Activated CD4-positive, alpha-beta T cell treated with anti-CD3 and anti-CD28 coated beads for 36 hours (primary cell): ENCODE measurements at places on chromosomes 16 and 17. TPM values are rescaled to one million over a fixed set of nuclear protein-coding genes. Genes with fewer than 3 reads are reported as not detected.

Gene KRT40
- not detected for total RNA-seq

DNA sequence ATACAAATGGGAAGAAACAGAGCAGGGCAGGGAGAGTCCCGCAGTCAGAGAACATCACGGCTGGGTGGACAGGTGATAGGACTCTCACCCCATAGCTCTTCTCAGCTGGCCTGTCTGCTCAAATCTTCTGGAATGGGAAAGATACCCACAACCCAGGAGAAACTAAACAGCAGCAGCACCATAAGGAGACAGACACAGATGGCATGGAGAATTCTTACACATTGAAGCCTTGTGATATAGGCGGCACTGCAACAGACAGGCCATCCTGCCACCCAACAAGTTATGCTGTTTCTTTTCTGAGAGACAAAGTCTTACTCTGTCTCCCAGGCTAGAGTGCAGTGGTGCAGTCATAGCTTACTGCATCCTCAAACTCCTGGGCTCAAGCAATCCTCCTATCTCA lies 8.6 kb upstream of the ANKRD40CL start:
- no peak for DNase-seq
- no peaks in the 10 kb centered on the region for H3K36me3 ChIP-seq
- no peak overlapping the region for H3K4me3 ChIP-seq
- peaks cover 4% of the 10 kb centered on the region for H3K27me3 ChIP-seq

- no peaks in the 10 kb centered on the region for H3K4me1 ChIP-seq
- H3K4me3 ChIP-seq: no peak overlapping the region
- no peak overlapping the region for H3K27ac ChIP-seq
- no peaks in the 10 kb centered on the region for H3K36me3 ChIP-seq
- no peak for DNase-seq
These were observed 45.5 kb upstream of the SDK2 start for GRCh38 chr17:73689596-73690275.

Gene KRTAP4-3
- not detected for total RNA-seq

DNA sequence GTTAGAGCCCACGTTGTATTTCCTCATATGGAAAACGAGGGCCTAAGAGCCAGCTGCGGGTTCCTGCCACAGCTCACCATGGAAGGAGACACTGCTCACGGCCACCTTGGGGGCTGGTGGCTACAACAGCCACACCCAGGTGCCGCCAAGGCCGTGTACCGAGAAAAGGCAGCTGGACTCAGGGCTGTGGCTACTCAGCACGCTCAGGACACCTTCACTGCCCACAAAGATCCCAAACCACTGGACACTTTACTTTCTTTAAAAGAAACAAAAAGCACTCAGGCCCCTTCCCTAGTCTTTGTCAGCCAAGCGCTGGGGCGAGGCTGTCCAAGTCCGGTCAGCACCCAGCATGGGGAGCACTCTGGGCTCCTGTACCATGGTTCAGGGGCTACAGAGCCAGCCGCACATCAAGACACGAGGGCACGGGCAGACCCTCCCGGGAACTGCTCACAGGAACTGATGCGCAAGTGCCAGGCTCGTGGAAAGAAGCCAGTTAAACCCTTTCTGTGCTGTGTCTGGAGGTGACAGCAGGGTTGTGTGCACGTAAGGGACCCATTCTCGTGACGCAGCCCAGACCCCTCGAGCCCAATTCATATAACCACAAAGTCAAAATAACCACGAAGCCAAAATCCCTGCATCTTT lies 18.5 kb downstream of the SLC16A3 start:
- H3K27me3 ChIP-seq: no peaks in the 10 kb centered on the region
- no peak overlapping the region for H3K4me3 ChIP-seq
- peaks cover 71% of the 10 kb centered on the region for H3K36me3 ChIP-seq
- peaks cover 28% of the 10 kb centered on the region for H3K4me1 ChIP-seq
- no peak for DNase-seq
- peak overlapping the region; percentile 80 for H3K27ac ChIP-seq

GRCh38 chr16:30377050-30377811 lies 2.6 kb downstream of the MYL11 start:
- H3K36me3 ChIP-seq: peaks cover 30% of the 10 kb centered on the region
- H3K4me1 ChIP-seq: peaks cover 37% of the 10 kb centered on the region
- peak overlapping the region; percentile 99 for H3K4me3 ChIP-seq

Gene CASKIN1
- total RNA-seq: 0.98 TPM

- H3K4me3 ChIP-seq: no peak overlapping the region
- H3K27me3 ChIP-seq: no peaks in the 10 kb centered on the region
- H3K4me1 ChIP-seq: peaks cover 6% of the 10 kb centered on the region
- DNase-seq: no peak
- H3K36me3 ChIP-seq: no peaks in the 10 kb centered on the region
These were observed 8.9 kb downstream of the HID1 start for GRCh38 chr17:74963656-74964055.

- H3K27ac ChIP-seq: no peak overlapping the region
- H3K36me3 ChIP-seq: no peaks in the 10 kb centered on the region
- H3K27me3 ChIP-seq: peaks cover 21% of the 10 kb centered on the region
- no peak overlapping the region for H3K4me3 ChIP-seq
- no peaks in the 10 kb centered on the region for H3K4me1 ChIP-seq
- no peak for DNase-seq
These were observed 10.7 kb downstream of the EPOP start for GRCh38 chr17:38663964-38664644.

GRCh38 chr16:83070416-83071209 lies 443.8 kb downstream of the CDH13 start:
- H3K27me3 ChIP-seq: peaks cover 5% of the 10 kb centered on the region
- H3K36me3 ChIP-seq: no peaks in the 10 kb centered on the region
- H3K4me1 ChIP-seq: no peaks in the 10 kb centered on the region
- DNase-seq: no peak
- no peak overlapping the region for H3K27ac ChIP-seq
- H3K4me3 ChIP-seq: no peak overlapping the region

Gene CD300LB
- not detected for total RNA-seq

DNA sequence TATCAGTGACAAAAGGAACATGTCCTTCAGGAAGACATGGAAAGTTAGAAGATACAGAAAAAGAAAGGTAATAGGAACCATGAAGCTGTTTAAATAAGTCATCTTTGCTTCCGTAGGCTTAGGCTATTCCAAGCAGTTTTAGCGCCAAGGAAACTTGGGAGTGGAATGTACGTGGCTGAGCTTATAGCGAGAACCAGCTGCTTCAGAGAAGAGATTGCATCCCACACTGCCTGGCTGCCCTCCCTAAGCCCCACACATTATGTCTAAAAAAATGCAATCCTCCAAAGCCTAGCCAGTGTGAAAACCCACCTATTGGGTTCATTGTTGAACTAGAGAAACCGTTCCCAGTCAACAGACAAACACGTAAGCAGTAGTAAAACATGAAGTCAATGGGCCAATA lies 149.9 kb downstream of the SLC39A11 start:
- no peak overlapping the region for H3K4me3 ChIP-seq
- H3K27ac ChIP-seq: no peak overlapping the region
- no peaks in the 10 kb centered on the region for H3K4me1 ChIP-seq
- no peaks in the 10 kb centered on the region for H3K27me3 ChIP-seq
- DNase-seq: no peak

DNA sequence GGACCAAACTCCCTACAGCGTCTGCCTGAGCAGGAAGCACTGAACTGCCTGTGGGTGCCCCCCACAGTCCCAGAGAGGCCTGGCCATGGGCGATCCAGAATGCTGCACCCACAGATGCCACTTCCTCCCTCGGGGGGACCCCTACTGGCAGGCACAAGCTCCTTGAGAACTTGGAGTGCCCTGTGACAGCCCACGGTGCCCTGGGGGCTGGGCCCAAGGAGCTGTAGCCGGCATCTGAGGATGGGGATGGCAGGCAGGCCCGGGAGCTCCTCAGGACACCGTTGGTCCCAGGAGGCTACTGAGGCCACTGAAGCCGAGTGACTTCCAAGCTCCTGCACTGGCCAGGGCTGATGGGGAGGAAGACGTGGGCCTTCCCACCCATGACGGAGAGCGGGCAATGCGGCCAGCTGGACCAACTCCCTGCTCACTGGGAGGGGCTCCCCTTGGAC lies 15.1 kb upstream of the RASD1 start:
- no peaks in the 10 kb centered on the region for H3K27me3 ChIP-seq
- peaks cover 5% of the 10 kb centered on the region for H3K4me1 ChIP-seq
- no peak overlapping the region for H3K27ac ChIP-seq
- H3K4me3 ChIP-seq: no peak overlapping the region
- no peaks in the 10 kb centered on the region for H3K36me3 ChIP-seq

GRCh38 chr16:46937536-46937935 lies 35.9 kb downstream of the DNAJA2 start:
- H3K36me3 ChIP-seq: no peaks in the 10 kb centered on the region
- H3K27ac ChIP-seq: no peak overlapping the region
- no peak for DNase-seq

DNA sequence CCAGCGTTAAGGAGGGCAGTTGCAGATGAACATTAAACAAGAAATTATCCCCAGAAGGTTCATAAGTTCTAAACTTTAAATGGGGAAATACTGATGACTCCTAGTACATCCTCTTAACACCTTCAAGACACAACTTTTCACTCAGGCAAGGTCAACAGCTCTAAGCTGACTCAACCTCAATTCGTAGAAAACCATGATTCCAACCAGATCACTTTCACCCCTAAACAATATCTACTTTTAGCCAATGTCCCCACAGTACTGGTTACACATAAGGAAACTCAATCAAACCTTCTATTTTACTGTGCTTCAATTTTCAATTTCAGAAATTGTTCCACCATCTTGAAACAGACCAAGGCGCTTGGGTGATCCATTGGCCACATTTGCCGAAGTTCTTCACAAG lies 2.3 kb downstream of the CDYL2 start:
- no peak for DNase-seq
- peaks cover 25% of the 10 kb centered on the region for H3K4me1 ChIP-seq
- H3K36me3 ChIP-seq: peaks cover 5% of the 10 kb centered on the region
- peak overlapping the region; percentile 63 for H3K27ac ChIP-seq

GRCh38 chr17:28072936-28073533 lies 30.6 kb downstream of the NLK start:
- no peaks in the 10 kb centered on the region for H3K27me3 ChIP-seq
- DNase-seq: no peak
- no peak overlapping the region for H3K27ac ChIP-seq
- peaks cover 54% of the 10 kb centered on the region for H3K4me1 ChIP-seq
- no peak overlapping the region for H3K4me3 ChIP-seq
- H3K36me3 ChIP-seq: peaks cover 15% of the 10 kb centered on the region

Gene KRT34
- not detected for total RNA-seq

Gene DNAJA3
- 102 TPM for total RNA-seq

DNA sequence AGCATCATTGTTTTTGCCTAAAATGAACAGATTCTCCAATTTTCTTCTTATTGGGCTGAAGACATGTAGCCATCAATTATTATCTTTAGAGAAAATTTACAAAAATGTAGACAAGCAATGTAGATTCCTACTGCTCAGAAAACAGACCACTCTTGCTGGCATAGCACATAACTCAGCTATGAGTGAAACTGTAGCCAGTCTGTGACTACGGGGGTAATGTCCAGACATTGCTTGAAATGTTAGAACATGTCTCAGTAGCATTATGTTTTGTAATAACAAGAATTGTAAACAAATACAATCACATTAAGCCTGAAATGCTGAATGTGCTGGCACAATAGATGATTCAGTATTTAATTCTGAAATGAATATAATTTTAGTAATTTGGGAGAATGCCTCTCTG lies 265.7 kb upstream of the KCNJ16 start:
- no peak overlapping the region for H3K27ac ChIP-seq
- no peaks in the 10 kb centered on the region for H3K4me1 ChIP-seq
- H3K36me3 ChIP-seq: no peaks in the 10 kb centered on the region
- H3K27me3 ChIP-seq: no peaks in the 10 kb centered on the region
- DNase-seq: no peak
- no peak overlapping the region for H3K4me3 ChIP-seq

DNA sequence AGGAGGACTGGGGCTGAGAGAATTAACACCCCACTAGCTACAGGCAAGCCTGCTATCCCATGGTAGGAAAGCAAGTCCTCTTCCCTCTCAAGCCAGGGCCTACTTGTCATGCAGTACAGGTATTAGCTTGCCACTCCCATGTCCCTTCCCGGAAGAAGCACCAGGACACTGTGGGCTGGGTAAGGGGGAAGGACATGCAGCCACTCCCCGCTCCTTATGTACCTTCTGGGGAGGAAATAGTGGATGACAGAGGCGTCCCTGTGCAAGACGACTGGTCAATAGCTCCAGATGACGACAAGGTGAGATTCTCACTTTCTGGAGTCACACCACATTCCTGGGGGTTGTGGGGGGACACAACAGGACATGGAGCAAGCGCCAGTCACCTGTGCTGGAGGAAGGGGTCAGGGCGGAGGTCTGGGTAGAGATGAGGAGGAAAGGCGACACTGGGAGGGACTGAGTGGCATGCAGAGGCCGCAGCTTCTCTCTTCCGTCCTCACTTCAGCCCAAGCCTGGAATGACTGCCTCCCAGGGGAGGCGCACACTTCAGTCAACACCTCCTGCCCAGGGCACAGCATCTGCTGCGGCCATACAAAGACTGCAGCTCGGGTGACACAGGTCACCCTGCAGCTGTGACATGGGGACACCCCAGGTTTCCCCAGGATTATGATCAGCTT lies 15.1 kb upstream of the FOXJ1 start:
- H3K4me1 ChIP-seq: peaks cover 31% of the 10 kb centered on the region
- no peak overlapping the region for H3K4me3 ChIP-seq
- no peaks in the 10 kb centered on the region for H3K27me3 ChIP-seq

DNA sequence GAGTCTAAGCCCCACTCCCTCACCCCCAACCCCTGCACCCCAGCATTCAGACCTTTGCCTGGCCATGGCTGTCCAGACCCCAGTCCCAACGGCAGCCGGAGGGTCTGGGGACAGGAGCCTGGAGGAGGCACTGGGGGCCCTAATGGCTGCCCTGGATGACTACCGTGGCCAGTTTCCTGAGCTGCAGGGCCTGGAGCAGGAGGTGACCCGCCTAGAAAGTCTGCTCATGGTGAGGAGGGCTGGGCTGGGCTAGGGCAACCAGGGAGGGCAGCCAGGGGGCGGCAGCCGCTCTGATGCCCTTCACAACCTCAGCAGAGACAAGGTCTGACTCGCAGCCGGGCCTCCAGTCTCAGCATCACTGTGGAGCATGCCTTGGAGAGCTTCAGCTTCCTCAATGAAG lies 14.4 kb downstream of the RIPOR1 start:
- no peak overlapping the region for H3K4me3 ChIP-seq
- peaks cover 12% of the 10 kb centered on the region for H3K36me3 ChIP-seq
- no peak overlapping the region for H3K27ac ChIP-seq
- no peak for DNase-seq

Gene NAT9
- total RNA-seq: 23.7 TPM

Gene SMIM36
- total RNA-seq: not detected

GRCh38 chr17:14997290-14997689 lies 267.8 kb downstream of the PMP22 start:
- no peak overlapping the region for H3K4me3 ChIP-seq
- peaks cover 6% of the 10 kb centered on the region for H3K4me1 ChIP-seq
- H3K36me3 ChIP-seq: no peaks in the 10 kb centered on the region
- H3K27me3 ChIP-seq: peaks cover 22% of the 10 kb centered on the region

Gene DRC3
- total RNA-seq: 0.11 TPM
